ENCODE measurements at places on chromosomes 1 and 21.

- peak; percentile 85 for DNase-seq
Measured at GRCh38 chr1:109201123-109201703, 12.5 kb upstream of the SARS1 start.

DNA sequence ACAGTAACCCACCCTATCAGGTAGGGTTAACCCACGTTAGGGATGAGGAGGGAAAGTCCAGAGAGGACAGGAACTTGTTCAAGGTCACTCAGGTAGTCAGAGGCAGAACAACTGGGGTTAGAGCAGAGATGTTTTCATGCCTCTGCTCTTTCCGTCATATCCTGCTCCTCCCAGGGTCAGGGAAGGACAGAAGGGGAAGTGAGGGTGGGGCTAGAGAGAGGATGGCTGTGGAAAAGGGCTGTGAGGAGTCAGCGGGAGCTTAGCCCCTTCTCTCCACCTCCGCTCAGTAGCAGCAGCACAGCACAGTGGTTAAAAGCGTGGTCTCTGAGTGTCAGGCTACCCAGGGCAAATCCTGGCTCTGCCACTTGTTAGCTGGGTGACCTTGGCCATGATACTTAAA is 36.5 kb downstream of the DDX20 start:
- no peak for DNase-seq

DNA sequence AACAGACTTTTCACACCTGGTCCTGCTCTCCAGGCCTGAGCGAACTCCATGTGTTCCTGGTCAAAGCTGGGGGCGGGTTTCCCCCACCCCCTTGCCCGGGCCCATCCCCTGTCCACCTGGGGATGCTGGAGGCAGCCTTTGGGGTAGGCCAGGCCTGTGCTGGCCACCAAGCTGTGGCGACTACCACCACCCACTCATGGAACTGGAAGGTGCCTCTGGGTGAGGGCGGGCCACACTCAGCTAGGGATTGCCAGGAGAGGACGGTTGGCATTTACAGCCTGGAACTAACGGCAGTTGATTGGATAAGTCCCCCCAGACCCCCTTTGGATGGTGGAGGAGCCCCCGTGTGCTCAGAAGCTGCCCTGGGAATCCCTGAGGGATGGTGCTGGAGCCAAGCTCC is 7.9 kb downstream of the S100B start:
- no peak for DNase-seq

GRCh38 chr1:203267912-203268311 is 37.4 kb upstream of the BTG2 start:
- no peak for DNase-seq

DNA sequence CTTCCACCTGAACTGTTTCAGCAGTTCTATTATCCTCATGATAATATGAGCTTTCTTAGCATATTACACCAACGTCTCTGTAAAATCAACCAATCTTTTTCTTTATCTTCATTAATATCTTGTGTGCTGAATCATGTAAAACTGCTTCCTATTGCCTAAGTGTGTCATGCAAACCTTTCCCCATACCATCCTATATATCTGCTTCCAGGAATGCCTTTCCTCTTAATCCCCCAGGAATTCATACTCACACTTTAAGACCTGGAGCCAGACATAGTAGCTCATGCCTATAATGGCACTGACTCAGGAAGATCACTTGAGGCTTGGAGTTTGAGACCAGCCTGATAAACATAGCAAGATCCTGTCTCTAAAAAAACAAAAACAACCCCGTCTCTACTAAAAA is 183.9 kb downstream of the NRIP1 start:
- no peak for DNase-seq

GRCh38 chr1:110726755-110727154 is 52.0 kb upstream of the KCNA3 start:
- no peak for DNase-seq

DNA sequence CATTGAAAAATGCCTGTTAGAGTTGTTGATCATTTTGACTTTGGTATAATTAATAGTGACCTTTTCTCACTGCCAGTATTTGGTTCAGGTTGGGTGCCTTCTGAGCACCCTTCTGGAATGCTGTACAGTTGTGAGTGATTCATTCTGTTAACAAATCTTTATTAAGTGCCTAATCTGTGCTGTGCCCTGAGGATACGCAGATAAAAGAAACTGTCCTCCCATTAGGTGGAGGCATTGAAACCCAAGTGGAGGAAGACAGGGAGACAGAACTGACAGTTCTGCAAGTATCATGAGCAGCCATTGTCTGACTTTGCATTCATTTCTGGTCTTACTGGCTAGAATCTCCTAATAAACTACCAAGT is 76.1 kb upstream of the ZNF326 start:
- DNase-seq, result no peak

GRCh38 chr1:36516372-36517010 is 33.8 kb upstream of the CSF3R start:
- peak; percentile 43 for DNase-seq

GRCh38 chr1:189374816-189375215 is 1102.8 kb downstream of the BRINP3 start:
- DNase-seq, result no peak

DNA sequence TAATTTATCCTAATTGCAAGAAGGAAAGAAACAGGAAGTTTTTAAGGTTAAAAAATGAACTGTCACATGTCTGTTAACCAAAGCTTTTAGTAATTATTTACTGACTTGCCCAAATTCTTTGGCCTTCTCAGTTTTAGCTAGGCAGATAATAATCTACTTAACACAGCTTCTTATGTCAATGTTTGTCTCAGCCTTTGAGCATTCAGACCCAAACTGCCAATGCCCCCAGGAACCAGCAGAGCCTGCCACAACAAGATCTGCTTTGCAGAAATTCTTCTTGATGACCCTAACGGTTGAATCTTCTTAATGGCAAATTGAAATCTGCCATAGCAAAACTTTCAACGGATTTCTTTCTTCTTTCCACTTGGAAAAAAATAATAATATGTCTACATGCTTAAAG is 792.4 kb upstream of the ADGRL2 start:
- DNase-seq, result no peak

DNA sequence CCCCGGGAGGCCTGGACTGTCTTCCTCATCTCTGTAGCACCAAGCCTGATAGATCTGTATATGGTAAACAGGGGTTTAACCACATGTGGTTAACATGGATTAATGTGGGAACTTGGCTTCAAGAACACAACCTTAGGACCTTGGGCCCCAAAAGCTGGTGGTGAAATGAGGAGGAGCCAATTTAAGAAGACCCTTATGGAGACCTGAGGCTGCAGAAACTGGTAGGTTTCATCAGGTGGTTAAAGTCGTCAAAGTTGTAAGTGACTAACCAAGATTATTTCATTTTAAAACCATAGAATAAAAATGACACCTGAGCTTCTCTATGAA is 14.0 kb downstream of the THEMIS2 start:
- DNase-seq, result no peak

DNA sequence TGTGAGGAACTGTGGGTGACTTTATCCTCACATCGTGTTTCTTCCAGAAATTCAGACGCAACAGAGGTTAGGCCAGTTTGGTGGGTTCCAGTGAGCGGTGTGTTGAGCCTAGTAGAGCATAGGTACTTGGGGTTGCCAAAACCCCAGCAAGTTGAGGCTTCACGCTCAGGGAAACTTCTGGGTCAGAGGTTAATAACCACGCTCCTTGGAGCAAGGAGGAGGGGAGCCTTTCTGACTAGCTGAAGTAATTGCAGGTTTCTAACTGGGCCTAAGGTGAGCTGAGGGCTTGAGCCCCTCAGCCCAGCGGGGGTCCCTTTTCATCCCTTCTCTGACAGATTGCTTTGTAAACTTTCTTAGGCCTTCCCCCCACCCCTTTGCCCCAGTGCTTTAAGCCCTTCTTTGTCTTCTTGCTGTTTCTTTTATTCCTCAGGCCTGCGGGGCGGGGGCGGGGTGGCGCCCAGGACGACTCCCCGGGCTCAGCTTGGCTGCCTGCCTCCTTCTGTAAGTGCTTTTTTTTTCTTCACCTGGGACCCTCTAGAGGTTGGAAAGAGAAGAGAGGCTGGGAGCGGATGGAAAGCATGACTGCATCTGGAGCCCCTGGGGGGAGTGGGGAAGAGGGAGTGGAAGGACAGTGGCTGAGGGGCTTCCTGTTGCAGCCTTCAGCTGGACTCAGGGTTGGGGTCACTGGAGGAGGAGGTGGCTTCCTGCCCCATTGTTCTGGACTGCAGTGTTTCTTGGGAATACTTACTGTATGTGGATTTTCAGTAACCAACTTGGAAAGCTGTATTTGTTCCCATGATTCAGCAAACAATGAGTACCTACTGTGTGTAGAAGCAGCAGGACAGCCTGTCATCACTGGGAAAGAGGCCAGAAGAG is 1.3 kb upstream of the ZNF436 start:
- no peak for DNase-seq

- DNase-seq, result no peak
Measured at GRCh38 chr1:13735168-13735930, 35.4 kb downstream of the PRDM2 start.

DNA sequence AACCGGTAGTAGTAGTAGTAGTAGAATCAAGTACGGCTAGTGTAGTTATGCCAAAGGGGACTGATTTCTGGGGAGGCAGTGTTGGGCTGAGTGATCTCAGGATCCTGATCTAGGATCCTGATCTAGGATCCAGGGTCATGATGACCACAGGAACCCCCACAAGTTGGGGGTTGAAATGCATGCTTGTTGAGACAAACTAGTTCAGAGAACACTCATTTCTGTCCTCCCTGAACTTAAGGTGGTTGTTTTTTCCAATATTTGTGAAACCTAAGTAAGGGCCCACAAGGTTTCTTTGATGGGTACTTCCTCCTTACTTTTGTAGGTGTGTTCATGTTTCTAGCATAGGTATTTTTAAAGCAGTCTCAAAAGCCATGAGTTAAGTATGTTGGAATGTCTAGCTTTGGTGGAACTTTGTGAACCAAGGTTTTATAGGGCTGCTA is 33.9 kb upstream of the PDC start:
- no peak for DNase-seq

- DNase-seq, result no peak
Measured at GRCh38 chr1:212196355-212196754, 88.9 kb upstream of the PPP2R5A start.

DNA sequence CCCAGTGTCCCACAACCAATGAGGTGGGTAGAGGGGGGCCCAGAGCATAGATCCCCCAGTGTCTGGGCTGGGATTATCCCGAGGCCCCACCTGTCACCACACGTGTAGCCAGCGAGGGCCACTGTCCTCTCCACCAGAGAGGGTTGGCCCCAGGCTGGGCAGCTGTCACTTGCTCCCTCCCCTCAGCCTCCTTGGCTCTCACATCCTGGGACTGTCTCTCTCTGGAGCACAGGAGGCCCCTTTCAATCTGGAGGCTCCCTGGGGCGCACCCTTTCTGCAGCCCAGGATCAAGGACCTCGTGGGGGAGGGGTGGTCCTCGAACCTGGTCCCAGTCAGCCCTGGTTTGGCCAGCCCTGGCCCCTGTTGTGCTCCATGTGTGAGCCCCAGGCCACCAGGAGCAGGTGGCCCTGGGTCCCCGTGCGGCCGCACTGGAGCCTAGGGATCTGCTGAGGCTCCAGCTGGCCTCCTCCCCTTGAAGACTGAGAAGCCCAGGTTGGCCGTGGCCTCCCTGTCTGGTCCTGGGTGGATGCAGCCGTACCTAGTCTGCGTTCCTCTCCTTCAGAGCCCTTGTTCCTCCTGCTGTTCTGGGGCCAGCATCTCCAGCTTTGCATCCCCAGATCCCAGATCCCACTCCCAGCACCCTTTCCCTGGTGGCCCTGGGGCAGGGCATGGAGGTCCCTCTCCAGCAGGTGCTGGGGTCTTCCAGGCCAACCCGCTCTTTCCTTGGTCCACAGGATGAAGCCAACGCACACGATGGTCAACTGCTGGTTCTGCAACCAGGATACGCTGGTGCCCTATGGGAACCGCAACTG is 6.7 kb downstream of the TMEM201 start:
- DNase-seq, result no peak

- DNase-seq, result no peak
Measured at GRCh38 chr1:80359666-80360065, 1353.1 kb upstream of the ADGRL4 start.

GRCh38 chr1:225537554-225538251 is 109.9 kb upstream of the LBR start:
- no peak for DNase-seq

- DNase-seq, result no peak
Measured at GRCh38 chr1:100720101-100720500, 559 bp downstream of the VCAM1 start.

DNA sequence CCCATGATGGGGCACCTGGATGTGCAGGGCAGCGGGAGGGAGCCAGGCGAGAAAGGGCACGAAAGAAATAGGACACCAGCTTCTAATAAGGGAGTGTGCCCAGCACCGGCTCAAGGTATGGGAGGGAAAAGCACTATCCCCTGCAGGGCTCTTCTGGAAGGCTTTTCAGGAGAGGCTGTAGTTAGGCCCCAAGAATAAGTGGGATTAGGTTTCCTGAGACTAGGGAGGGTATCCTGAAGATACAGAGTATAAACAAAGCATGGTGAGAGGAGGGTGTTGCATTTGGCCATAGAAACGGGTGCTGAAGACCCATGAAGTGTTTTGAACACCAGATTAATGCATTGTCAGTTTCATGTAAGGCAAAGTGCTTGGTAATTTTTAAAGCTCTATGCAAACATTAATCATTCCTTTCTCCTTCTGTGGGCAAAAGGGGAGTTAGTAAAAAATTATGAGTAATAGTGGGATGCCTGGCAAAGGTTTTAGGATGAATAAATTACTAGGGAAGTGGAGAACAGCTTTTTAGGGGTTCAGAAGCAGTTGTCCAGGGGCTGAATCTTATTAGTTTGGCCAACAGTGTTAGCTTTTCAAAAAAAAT is 74.0 kb downstream of the SYT6 start:
- no peak for DNase-seq

- DNase-seq, result no peak
Measured at GRCh38 chr1:112702067-112702395, 4.9 kb downstream of the RHOC start.

- no peak for DNase-seq
Measured at GRCh38 chr1:241396747-241397681, 40.0 kb upstream of the RGS7 start.

- no peak for DNase-seq
Measured at GRCh38 chr1:87393445-87394085, 64.9 kb downstream of the LMO4 start.

- no peak for DNase-seq
Measured at GRCh38 chr1:108896146-108897145, 19.7 kb downstream of the GPSM2 start.

DNA sequence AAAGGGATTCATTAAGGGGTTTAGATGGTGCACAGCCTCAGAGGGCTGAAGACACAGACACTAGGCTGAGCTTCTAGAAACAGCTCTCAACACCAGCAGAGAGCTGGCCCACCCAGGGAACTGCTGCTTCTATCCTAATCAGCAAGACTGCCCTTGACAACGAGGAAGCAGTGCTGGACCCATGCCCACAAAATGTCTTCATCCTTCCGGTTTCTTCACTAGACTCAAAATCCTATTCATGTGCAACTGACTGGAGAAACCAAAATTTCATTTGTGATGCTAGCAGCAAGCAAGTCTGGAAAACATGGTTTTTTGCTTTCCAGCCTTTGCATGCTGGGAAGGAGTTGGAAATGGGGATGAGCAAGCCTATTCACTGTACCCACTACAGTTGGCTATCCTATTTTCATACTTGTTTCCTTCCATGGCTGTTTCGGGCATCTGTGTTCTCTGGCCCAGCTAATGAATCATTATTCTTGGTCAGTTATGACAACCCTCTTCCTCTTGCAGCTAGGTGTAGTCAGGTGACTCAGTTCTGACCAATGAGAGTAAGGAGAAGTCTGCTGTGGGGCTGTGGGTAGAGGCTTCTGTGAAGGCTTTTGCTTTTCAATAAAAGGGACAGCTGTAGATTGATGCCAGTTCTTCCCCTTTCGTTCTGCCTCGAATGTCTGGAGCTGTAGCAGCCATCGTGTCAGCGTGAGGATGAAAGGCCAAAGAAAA is 14.6 kb upstream of the TMEM61 start:
- no peak for DNase-seq

- DNase-seq, result no peak
Measured at GRCh38 chr1:87334351-87335174, 5.9 kb downstream of the LMO4 start.

GRCh38 chr1:234571702-234572101 is 38.3 kb downstream of the IRF2BP2 start:
- no peak for DNase-seq
